Inflammatory macrophage treated with lipopolysaccharide for 1 hour (primary cell): ENCODE measurements at places on chromosomes 16 and 17.

DNA sequence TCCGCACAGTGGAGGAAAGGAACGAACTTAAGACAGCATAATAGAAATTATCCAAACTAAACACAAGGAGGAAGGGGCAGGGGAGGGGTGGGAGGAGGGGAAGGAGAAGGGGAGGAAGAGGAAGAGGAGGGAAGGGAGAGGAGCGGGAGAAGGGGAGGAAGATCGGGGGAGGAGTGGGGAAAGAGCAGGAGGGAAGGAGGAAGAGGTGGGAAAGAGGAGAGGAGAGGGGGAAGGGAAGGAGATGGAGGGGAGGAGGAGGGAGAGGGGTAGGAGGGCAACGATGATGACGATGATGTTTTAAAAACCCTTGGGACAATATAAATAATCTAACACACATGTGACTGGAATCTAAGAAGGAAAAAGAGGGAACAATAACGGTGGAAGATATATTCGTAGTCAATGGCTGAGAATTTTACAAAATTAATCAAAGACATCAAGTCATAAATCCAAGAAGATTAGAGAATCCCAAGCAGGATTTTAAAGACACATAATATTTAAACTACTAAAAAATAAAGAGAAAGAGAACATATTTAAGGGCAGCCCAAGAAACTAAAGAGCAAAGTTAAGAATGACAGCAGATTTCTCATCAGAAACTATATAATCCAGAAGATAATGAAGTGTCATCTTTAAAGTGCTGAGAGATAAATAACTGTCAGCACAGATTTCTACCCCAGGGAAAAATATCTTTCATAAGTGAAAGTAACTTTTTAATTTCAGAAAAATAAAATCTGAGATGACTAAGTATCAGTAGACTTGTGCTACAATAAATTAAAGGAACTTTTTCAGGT, 30.2 kb downstream of the C16orf95 start:
- no peak for DNase-seq

GRCh38 chr16:84408856-84409255, 40.5 kb downstream of the ATP2C2 start:
- DNase-seq, result no peak

DNA sequence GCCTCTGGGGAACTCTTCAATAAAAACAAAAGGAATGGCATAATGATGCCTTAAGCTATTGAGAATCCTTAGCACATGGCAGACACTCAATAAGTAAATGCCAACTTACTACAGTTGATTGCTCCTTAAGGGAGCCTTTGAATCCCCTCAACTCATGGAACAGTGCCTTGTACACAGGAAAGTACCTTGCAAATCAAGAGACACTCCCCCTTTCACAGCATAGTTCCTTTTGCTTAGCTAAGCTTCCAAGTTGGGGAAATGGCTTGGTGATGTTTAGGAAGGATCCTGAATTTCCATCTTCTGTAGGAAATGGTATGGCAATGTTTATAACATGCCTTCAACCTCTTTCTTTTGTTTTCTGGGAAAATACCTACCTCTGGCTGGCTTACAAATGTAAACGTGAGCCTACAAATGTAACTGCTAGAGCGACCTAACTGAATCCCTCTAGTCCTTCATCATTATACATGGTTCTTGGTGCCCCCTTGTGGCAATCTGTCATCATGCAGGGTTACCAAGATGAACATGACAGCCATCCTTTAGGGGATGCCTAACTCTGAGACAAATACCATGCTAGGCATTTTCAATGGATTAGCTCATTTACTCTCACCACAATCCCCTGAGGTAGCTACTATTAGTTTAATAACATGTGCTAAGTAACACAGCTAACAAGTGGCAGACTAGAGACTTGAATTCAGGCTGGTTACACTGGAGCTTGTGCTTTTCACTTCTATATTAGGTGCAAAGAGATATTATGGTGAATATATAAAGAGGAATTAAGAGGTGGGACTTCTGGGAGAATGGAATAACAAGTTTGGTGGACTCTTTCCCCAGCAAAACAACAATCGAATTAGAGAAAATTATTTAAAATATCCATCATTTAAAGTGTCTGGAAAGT, 65.0 kb downstream of the MMD start:
- DNase-seq, result peak; percentile 82

DNA sequence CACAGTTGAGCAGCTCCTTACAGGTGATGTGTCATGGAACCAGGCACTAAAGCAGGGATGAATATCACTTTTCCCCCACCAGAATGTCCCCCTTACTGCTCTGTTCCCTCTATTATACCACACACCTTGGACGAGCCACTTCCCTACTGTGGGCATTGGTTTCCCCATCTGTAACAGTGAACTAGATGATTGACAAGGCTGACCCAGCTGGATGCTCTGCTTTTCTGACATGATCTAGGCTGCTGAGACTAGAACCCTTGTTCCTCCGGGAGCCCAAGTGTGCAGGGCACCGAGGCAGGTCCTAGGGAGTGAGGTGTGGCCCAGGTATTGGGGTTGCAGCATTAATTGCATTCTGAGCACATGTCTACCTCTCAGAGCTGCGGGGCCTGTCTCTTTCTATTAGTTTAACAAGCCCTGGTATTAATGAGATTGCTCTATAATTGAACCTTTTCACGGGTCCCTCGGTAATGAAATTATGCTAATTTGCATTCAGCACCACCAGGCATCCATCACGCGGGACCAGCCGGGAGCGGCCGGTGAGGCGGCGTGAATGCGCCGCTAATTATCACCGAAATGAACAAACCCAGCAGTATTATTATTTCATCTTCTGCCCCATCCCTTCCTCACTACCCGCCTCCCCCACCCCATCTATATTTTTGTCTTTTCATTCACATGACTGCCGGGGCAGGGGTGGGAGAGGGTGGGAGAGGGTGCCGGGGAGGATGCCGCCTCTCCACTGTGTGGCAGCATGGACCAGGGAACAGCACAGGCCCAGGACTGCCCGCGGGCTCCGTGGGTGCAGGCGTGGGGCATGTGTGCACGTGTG, 121.1 kb downstream of the CYLD start:
- DNase-seq, result no peak

DNA sequence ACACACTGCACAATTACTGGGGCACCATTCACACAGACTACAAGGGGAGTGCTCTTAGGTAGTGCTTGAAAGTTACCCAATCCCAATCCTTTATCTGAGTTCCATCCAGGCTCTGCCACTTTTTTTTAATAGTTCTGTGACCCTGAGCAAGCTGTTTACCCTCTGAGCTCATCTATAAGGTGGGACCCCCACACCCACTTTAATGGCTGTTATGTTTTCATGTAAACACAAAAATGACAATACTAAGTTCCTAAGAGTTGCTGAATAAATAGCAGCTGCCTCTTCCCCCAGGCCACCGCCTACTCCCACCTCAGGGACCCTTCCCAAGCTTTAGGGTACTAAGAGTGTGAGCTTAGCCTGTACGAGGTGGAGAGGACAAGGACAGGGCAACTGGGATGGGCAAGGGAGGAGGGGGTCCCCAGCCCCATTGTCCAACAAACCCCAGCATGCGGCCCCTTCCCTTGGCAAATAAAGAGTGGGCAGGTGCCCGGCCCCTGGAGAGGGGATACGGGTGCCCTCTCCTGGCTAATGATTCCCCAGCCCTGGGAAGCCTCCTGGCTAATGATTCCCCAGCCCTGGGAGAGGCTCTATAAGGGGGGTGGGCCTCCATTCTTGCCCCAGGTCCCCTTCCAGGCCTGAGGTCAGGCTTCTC, 14.6 kb downstream of the SLC13A2 start:
- DNase-seq, result no peak

GRCh38 chr17:42898147-42898811, 2.3 kb upstream of the G6PC1 start:
- no peak for DNase-seq

GRCh38 chr17:51857052-51857597, 301.4 kb downstream of the CA10 start:
- DNase-seq, result no peak

DNA sequence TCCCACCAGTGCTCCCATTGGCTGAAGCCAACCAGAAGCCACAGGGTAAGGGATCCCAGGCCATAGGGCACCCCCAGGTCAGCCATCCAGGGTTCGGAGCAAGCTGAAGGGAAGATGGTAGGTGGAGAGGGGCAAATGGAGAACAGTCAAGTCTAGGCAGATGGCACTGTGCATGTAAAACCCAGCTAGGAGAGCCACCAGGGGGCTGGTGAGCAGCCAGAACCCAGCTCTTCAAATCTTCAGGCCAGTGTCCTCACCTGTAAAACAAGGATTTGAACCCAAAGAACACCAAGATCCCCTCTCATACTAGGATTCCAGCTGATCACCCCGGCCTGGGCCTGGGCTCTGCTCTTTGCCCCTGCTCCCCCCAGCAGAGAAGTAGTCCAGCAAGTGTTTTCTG, 43.5 kb downstream of the GINS3 start:
- DNase-seq, result no peak

DNA sequence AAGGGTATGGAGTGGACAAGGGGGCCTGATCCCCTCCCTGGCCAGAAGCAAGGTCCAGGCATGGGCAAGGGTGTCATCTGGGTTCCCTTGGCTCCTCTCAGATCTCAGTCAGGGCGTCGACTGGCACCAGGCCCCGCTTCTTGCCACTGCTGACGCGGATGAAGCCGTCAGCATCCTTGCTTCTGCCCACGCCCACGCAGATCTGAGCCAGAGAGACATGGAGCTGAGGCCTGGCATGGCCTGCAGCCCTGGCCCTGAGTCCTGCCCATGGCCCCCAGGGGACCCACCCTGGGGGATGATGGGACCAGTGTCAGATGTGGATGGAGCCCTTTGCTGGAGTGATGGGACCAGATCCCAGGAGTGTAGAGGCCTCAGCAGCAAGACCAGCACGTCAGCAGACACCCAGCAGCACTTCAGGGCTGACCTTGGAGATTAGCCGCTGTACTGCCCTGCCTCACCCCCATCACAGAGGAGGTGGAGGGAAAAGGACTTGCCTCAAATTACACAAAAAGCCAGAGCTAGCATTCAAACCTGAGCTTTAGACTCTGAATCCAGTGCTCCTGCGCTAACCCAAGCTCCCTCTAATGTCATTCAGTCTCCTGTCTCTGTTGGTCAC, 12.2 kb downstream of the RPL19 start:
- DNase-seq, result no peak

- DNase-seq, result no peak
Observed at GRCh38 chr16:51287121-51287755, 136.2 kb upstream of the SALL1 start.

GRCh38 chr17:14044702-14045101, 24.6 kb upstream of the COX10 start:
- no peak for DNase-seq

DNA sequence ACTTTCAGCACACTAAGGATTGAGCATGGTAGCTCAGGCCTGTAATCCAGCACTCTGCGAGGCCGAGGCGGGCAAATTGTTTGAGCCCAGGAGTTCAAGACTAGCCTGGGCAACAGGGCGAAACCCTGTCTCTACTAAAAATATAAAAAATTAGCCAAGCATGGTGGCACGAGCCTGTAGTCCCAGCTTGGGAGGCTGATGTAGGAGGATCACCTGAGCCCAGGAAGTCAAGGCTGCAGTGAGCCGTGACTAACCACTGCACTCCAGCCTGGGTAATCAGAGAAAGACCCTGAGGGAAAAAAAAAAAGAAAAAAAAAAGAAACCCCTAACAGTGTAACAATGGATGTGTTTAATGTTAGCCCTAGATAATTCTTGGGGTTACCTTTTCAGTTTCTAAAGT, 24.0 kb downstream of the PARN start:
- no peak for DNase-seq

DNA sequence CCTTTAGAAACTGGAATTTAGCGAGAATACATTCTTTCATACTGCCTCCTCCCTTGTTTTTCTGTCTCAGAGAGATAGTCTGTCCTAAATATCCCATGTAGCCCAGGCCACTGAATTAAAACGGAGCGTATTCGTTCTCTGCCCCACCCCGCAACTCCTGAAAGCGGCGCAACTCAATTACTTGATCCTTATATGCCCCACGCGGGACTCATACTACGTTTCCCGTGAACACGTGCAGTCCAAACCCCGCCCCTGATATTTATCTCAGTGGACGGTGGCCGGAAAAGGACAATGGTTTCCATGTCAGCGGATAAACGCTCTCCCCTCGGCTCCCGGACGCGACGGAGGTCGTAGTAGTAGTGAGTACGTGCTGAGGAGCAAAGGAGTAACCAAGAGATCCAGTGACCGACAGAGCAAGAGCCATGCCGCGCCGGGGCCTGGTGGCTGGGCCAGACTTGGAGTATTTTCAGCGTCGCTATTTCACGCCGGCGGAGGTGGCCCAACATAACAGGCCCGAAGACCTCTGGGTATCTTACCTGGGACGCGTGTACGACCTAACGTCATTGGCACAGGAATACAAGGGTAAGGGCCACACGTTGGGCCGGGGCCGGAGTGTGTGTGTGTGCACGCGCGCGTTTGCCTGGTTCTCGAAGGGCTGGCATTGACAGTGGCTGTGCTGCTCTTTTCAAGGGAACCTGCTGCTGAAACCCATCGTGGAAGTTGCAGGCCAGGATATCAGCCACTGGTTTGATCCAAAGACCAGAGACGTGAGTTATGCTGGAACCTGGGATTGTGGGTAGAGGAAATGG, at the start of gene CYB5D1:
CYB5D1 (plus strand) TSS at position 291 of the 809 bp plus-strand sequence; CDS start at position 423, 132 bp downstream.
- peak; percentile 92 for DNase-seq

DNA sequence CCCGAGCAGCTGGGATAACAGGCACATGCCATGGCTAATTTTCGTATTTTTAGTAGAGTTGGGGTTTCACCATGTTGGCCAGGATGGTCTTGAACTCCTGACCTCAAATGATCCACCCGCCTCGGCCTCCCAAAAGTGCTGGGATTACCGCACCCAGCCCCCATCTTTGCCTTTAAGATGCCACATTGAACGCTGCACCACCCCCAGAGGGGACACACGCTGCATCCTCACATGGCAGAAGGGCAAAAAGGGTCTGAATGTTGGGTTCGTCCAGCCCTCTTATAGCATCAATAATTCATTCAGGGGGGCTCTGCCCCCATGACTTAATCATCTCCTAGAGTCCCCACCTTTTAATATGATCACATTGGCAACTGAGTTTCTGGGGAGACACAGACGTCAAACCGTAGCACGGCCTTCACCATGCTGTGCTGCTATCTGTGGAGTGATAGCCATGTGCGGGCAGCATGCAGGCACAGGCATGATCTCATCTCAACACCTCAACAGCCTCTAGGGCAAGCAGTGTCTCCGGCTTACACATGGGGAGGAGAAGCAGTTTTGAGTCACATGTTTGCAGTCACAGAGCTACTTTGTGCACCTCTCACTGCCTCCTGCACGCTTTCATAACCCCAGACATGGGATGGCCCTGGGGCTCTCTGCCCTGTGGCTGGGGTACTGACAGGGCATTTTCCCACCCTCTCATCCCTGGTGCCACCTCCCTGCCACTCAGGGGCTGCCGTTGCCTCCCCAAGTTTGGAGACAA, 30.0 kb downstream of the IL21R start:
- no peak for DNase-seq

GRCh38 chr16:76524356-76524755, 247.2 kb downstream of the CNTNAP4 start:
- no peak for DNase-seq

DNA sequence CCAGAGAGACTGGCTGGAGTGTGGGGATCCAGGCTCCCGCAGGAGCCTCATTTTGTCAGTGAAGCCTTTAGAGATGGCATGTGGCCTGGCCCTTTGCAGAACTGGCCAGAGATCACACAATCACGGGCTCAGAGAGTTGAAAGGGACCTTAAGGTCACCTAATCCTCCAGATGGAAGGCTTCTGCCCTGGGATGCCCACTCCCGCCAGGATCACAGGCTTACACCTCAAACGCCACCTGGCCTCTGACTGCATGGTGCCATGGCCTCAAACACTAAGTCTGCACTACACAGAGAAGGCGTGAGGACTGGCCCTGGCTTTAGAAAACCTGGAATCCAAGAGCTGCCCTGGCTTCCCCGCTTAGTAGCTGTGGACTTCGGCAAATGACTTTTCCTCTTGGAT, 306.8 kb upstream of the CCL2 start:
- no peak for DNase-seq
